ENCODE measurements at places on chromosomes 12 and 14. TPM values are rescaled to one million over a fixed set of nuclear protein-coding genes. Genes with fewer than 3 reads are reported as not detected.

- no peak for DNase-seq
Observed at GRCh38 chr12:89069431-89069830, 282.9 kb downstream of the DUSP6 start.

GRCh38 chr12:100545092-100545491 is 28.4 kb upstream of the GAS2L3 start:
- no peak for DNase-seq

GRCh38 chr14:100603341-100604120 is 16.3 kb upstream of the BEGAIN start:
- no peak for DNase-seq

DNA sequence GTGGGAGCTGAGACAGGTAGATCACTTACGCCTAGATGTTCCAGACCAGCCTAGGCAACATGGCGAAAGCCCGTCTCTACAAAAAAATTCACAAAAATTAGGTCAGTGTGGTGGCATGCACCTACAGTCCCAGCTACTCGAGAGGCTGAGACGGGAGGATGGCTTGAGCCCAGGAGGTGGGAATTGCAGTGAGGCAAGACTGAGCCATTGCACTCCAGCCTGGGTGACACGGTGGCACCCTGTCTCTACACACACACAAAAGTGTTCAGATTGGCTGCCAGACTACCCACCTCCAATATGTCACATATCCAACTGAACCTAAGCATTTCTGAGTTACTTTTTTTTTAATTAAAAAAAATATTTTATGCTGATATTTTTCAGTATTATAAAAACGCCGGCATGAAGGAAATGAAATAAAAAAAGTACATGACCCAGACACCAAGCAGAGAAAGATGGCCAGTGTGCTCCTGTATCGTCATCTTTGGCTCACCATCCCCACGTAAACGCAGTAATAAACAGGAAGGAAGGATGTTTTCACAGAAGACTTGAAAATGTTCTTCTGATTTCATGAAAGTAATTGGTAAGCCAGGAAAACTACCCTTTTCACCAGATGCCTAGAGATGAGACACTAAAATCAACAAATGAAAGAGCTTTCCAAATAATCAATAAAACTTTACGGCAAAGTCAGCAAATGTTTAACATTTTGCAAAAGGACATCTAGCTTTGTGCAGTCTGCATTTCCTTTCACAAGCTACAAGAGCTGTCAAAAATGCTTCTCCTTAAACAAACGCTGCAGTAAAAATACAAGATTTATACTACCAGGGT is 26.4 kb downstream of the CDC42BPB start:
- DNase-seq = no peak

- DNase-seq = no peak
Observed at GRCh38 chr12:119325813-119326212, 8.7 kb upstream of the CCDC60 start.

- no peak for DNase-seq
Observed at GRCh38 chr14:35847636-35848035, 21.5 kb downstream of the BRMS1L start.

DNA sequence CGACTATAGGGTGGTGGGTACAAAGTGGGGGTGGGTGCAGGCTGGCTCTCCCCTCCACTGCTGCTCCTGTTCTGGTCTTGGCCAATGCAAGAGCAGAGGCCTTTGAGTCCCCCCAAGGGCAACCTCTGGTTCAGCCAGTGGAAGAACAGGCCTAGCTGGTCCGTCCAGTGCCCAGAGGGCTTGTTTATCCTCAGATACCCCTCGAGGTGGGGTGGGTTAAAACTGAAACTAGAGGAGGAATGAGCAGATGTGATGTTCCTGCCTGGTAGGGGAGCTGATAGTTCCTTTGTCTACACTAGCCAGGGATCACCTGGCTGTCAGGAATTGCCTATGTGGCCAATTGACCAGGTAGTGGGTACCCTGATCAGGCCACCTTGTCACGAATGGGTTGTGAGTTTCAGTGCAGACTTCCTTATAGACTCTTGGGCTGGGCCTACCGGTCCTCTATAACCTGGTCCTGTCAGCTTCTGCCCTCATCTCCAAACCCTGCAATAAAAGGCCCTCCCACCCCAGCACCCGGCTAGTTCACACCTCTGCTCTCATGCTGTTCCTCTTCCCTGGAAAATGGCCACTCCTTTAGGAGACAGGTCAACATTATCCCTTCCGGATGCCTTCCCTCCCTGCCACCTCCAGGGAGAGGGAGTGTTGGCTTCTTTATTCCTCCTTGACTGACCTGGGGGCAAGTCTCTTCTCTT is 10.7 kb upstream of the HSP90AA1 start:
- DNase-seq = no peak

- no peak for DNase-seq
Observed at GRCh38 chr14:101758913-101759593, 2.5 kb upstream of the PPP2R5C start.

- no peak for DNase-seq
Observed at GRCh38 chr12:11645391-11645790, 4.1 kb upstream of the ETV6 start.

DNA sequence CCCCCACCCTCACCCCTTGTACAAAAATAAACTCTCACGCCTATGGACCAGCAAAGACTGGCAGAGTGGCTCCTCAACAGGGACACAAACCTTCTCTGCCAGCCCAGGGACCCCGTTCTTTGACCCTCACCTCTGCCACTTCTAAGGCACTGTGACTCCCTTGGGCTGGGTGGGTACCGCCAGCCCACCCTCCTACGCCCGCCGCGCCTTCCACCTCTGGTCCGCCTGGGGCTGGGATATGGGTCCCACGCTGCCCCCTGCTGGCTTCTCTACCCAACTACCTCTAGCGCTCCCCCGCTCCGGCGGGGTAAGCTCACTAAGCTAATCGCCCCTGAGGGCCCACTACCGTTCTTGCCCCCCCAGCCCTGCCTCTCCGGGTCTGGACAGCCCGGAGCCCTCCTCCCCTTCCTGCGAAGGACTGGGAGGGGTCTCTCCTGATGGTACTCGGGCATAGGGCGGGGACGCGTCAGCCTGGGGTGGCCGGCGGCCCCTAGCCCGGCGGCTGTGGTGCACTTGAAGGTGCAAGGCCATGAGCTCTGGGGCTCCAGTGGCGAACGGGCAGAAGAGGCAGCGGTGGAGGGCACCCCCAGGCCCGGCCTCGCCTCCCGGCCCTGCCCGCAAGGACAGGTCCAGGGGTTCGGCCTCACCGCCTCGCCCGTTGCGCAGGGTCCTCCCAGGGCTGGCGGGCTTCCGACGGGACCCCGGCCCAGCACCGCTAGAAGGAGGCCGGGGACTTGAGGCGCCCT is 8.1 kb downstream of the ZNF219 start:
- peak; percentile 58 for DNase-seq

GRCh38 chr14:73724696-73725095 is 10.5 kb upstream of the PNMA1 start:
- DNase-seq = no peak

GRCh38 chr14:67641902-67642749 is 22.4 kb downstream of the ARG2 start:
- no peak for DNase-seq

- no peak for DNase-seq
Observed at GRCh38 chr14:47961634-47962033, 286.2 kb upstream of the MDGA2 start.

DNA sequence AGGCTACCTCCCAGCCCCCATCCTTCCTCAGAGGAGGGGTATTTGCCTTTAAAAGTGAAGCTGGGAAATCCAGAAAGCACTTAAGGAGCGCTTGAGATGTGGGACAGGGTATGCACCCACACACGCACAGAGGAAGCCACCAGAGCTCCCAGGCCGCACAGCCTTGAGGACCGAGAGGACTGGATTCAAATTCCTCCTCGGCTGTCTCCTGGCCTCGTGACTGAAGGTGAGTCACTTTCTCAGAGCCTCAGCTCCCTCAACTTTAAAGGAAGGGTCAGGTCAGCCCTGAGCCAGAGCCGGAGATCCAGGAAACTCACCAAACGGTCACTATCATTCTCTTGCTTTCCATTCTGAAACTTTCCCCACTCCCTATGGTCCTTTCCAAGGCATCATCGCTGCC is 37.6 kb downstream of the BCL11B start:
- DNase-seq = no peak

GRCh38 chr14:78314484-78314883 is 144.3 kb downstream of the NRXN3 start:
- DNase-seq = no peak

GRCh38 chr12:21676776-21677175 is 19.1 kb upstream of the LDHB start:
- no peak for DNase-seq

DNA sequence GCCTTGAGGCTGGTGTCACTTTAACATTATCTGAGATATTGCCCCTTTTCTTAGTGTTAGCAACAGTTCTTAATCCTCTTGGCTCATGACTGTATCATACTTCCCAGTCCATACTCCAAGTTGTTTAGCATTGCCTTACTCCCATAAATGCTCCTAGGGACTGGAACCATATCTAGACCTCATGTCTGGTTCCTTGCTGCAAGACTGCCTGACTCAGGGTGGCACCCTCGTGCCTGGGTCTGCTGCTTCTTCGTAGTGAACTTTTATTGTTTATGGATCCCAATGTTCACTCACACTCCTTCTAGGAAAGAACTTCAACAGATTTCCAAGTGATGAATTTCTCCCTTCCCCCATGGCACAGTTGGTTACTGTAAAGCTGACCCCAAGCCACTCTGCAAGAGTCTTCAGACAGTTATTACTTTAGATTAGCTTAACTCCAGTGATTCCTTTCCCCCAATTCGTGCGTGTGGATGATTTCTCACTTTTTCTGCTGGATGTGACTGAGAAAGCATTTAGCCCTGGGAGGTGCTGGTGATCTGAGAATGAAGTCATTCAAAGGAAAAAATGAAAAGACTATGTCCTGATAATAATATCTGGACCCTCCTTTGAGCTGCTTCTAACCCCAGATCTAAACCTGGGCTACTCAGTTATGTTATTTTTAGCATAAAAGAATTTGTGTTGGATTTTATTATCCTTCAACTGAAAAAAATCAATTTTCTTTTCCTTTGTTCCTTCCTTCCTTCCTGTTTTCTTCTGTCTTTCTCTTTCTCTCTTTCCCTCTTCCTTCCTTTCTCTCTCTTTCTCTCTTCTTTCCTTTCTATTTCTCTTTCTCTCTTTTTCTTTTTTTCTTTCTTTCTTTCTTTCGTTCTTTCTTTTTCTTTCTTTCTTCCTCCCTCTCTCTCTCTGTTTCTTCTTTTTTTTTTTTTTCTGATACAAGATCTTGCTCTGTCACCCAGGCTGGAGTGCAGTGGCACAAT is 47.5 kb upstream of the PPP1R12A start:
- DNase-seq = no peak

- DNase-seq = no peak
Observed at GRCh38 chr14:91035855-91036254, 24.6 kb downstream of the RPS6KA5 start.

DNA sequence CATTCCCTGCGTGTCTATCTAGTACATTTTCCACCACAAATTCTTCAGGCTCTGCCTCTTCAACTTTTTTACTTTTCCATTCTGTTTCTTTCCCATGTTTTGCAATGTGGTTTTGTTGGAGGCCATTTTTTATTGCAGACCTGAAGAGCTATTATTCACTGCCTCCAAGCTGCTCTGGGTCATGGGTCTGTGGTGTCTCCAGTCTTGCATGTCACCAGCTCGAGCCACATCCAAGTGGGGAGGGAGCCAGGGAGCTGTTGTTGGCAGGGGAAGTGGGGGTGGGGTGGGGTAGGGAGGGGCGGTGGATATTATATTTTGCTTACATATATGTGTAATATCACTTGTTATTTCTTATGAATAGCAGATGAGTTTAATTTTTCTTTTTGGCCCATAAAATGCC is 69.1 kb downstream of the VEZT start:
- DNase-seq = no peak

DNA sequence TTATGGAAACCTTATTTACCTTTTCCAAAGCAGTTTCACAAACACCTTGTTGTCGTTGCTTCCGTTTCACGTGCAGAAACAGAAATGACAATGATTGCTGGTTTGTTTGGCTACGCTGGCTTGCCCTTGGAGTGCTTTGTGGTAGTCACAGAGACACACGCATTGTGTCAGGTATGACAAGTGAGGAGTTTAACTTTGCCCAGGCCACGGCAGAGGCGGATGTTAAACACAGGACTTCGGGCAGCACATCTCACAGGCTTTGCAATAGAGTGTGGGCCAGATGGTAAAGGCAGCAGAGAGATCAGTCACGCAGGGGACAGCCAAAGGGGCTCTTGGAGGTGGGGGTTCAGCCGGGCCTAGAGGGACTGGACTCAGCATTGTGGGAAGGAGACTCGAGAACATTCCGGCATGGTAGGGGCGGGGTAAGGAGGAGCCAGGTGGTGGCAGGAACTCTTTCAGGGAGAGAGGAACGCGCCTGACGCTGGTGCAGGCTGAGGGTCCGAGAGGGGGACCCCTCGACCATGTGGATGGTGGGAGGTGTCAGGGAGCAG is 59.8 kb upstream of the KCNA1 start:
- no peak for DNase-seq

DNA sequence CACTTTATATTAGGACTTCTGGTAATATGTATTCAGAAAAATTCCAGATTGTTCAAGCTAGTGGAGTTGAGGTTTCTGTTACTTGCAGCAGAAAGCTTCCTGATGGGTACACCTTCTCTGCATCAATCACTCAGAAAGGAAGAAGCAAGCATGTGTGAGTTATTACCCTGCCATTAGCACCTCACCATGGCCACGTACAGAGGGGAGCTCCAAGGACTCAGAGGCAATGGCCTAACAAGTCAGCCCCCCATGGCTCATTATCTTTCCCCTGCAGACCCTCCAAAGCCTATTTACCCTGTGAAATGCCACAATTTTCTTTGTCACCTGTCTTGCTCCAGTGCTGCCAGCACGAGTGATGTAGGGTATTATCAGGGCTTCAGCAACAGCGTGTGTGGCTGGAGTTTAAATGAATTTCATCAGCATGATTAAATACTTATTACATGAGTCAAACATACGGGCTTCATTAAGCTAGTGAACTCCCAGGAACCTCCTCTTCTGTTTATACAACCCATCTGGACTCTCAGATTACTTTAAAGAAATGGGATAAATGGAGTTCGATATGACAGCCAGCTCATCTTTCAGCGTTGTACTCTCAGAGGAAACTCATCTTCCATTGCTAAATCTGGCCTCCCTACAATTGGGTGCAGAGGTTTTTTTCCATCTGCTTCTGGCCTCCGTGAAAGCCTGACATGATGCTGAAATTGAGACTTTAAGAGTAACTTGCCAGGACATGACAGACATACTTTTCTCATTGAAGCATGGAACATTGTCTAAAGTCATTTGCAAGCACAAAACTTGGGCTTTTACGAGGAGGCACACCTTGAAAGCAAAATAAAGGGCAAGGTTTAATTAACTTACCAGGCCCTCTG is 135.9 kb downstream of the TMEM30B start:
- no peak for DNase-seq

GRCh38 chr12:104712477-104712876 is 245.6 kb downstream of the SLC41A2 start:
- no peak for DNase-seq

- peak; percentile 60 for DNase-seq
Observed at GRCh38 chr14:69013943-69014782, 35.1 kb upstream of the ACTN1 start.

Gene TMCC3
- total RNA-seq = 2.6 TPM

Gene BHLHE41
- total RNA-seq = 1.9 TPM

Gene PLA2G1B
- 3.0 TPM for total RNA-seq

Gene RDH5
- total RNA-seq = 60.0 TPM

Gene ENDOU
- total RNA-seq = not detected
